ENCODE measurements at places on chromosomes 6 and 20.

GRCh38 chr6:19465760-19466159 lies 371.4 kb upstream of the ID4 start:
- DNase-seq = no peak

DNA sequence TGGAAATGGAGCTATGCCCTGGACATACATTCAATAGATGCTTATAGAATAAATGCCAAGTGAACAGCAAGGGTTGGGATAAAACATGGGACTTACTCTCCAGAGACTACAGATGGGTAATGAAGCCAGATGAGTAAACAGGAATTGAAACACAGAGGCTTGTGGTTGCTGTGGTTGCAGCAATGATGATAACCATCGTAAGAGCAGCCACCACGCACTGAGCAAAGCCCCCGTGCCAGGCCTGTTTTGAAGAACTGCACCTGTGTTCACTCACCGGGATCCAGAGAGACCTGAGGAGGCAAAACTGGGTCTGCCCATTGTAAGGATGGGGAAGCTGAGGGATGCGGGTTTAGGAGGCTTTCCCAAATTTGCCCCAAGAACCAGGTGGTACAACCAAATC lies 431.1 kb upstream of the CDH4 start:
- no peak for DNase-seq

DNA sequence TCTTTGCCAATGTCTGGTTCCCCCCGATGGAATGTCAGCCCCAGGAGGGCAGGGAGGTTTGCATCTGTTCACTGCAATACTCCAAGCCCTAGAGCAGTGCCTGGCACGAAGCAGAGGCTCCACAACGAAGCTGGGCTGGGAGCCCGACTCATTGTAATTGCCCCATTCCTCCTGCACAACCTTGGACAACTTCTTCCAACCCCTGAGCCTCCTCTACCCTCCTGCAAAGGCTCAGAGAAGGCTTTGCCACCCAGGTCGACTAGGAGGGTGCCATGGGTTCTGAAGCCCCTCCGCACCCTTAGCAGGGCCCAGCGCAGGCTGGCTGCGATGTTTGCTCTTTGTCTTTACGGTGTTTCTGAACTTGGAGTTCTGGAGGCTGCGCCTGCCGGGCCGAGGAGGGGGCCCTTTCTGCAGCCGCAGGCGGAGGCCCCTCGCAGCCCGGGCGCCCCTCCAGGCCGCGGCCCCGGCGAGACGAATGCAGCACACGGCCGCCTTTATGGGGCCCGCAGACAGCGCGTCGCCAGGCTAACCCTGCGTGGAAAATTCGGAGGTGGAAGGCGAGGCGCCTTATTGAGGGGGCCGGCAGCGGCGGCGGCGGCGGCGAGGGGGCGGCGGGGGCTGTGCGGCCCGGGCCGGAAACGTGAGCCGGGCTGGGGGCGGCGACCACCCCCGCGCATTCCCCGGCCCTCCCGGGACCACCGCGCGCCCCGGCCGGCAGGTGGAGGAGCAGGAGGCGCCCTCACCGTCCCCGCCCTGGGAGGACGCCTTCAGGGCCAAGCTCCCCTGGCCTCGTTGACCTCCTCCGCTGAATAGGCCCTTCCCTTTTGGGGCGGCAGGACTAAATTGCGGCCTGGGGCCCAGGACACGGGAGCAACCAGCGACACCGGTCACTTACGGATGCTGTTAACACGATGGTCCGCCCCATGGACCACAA lies 27.0 kb downstream of the SNAI1 start:
- peak; percentile 72 for DNase-seq

DNA sequence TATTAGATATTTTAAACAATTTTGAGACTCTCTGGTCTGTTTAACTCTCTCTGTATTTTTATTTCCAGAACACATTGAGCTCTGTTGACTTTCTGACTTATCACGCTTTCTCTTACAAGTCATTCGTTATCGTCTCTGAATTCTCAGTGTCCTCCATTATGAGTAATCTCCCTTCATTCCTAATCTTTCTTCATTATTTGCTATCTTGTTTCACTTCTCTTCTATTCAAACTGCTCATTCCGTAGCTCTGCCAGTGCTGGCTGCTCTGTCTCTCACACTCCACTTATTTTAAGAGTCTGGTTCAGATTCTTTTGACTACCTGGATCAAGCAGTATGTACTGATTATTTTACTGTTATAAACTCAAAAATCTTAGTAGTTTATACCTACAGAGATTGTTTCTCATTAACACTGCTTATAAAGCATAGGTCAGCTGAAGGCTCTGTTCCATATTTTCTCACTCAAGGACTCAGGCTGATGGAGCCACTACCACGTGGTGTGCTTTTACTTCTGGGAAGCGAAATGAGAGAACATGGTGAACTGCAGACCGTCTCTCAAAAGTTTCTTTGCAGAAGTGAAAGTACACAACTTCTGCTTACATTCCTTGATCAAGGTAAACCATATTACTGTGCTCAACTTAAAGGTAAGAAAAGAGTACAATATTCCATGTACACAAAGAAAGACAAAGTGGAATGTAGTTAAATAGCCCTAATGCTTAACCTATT lies 485.2 kb downstream of the GRIK2 start:
- DNase-seq = no peak

DNA sequence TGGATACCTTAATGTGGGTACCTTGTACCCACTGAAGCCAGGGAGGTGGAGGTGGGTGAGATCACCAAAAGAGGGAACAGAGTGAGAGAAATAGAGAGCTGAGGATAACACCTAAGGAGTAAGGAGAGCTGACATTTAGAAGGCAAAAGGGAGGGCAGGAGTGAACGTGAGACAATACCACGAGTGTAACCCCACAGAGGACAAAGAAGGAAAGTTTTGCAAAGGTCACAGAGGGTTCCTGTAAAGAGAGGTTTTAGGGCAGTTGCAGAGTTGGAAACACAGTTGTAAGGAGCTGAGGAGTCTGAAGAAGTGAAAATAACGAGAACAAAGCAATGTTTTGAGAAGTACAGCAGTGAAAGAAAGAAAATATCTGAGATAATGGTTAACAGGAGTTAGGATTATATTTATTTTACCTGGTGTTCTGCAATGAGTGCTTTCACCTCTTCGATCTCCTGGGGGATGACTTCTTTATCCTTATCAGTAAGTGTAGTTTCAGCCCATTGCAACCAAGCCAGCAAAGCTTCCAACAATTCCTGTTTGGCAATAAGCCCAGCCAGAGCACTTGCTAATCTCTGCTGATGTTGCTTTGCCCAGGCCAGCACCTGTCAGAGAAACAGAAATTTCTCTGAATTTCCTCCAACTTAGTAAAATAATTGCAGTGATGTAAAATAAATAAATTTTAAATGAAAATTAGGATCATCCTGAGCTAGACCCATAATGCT lies 166.8 kb downstream of the DST start:
- DNase-seq = no peak

DNA sequence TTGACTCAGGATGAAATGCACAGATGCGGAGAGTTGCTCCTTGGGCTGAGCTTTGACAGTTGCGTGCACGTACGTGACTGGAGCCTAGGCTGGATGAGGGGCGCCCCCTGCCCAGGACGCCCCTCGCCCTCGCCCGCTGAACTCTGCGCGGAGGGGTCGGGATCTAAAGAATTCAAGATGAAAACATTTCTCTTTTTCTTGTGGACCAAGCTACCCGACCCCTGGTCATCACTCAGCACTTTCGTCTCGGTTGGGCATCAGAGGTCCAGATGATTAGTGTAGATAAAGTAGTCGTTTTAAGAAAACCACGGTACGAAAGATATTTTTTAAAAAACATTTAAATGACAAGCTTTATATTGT lies 700 bp downstream of the DTD1 start:
- no peak for DNase-seq

DNA sequence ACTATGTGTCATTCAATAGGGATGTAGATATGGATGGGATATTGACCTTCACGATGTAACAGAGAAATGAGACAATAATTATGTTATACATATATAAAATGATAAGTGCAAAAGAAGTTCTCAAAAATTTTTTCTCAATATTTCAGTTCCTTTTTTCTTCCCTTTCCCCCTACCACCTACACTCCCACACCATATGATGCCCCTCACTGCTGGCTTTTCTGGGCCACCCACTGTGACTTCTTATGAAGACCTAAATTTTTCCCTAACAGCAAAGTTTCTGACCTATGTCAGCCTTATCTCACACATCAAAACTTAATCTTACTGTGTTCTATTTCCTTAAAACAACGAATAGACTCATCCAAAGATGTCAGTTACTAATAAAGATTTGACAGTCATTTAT lies 89.9 kb upstream of the MYLIP start:
- no peak for DNase-seq

GRCh38 chr6:112331306-112331705 lies 15.8 kb upstream of the RFPL4B start:
- no peak for DNase-seq

DNA sequence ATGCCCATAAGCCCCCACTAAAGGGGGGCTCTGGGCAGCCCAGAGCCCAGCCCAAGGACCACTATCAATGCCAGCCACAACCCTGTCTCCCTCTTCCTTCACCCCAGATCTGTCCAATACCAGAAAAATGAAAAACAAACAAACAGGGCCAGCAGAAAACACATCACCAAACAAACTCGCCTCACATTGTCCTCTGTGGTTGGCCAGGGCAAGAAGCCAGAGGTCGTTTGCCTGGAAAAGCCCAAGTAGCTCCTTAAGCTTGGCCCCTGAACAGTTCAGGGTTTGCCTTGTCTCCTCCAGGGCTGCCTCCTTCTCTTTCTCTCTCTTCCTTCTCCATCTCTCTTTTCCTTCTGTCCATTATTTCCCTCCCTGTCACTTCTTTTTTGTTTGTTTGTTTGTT lies 10.1 kb upstream of the SCUBE3 start:
- DNase-seq = no peak

- DNase-seq = no peak
These were observed 59.2 kb downstream of the ANKRD6 start for GRCh38 chr6:89492025-89492640.

GRCh38 chr6:38968702-38969149 lies 79.9 kb upstream of the GLP1R start:
- DNase-seq = no peak

DNA sequence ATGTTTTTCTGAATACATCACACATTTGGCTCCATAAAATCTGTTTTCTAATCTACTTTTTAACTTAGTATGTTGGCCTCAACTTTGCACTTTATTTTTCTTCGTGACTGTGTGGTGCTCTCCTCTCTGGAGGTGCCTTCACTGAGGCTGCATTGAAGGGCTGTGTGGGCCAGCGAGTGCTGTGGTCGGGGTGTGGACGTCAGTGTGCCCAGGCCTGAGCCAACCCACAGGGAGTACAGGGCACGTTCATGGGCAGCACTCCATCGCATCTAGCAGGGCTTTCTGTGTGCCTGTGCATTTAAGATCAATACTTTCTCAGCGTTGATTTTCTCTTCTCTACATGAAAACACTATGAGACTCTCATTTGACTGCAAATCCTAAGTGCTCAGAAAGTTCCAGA lies 37.8 kb downstream of the DACT2 start:
- no peak for DNase-seq

- no peak for DNase-seq
These were observed 3.7 kb upstream of the TMEM200A start for GRCh38 chr6:130362128-130362527.

GRCh38 chr6:170132011-170132521 lies 158.8 kb downstream of the DLL1 start:
- peak; percentile 27 for DNase-seq

DNA sequence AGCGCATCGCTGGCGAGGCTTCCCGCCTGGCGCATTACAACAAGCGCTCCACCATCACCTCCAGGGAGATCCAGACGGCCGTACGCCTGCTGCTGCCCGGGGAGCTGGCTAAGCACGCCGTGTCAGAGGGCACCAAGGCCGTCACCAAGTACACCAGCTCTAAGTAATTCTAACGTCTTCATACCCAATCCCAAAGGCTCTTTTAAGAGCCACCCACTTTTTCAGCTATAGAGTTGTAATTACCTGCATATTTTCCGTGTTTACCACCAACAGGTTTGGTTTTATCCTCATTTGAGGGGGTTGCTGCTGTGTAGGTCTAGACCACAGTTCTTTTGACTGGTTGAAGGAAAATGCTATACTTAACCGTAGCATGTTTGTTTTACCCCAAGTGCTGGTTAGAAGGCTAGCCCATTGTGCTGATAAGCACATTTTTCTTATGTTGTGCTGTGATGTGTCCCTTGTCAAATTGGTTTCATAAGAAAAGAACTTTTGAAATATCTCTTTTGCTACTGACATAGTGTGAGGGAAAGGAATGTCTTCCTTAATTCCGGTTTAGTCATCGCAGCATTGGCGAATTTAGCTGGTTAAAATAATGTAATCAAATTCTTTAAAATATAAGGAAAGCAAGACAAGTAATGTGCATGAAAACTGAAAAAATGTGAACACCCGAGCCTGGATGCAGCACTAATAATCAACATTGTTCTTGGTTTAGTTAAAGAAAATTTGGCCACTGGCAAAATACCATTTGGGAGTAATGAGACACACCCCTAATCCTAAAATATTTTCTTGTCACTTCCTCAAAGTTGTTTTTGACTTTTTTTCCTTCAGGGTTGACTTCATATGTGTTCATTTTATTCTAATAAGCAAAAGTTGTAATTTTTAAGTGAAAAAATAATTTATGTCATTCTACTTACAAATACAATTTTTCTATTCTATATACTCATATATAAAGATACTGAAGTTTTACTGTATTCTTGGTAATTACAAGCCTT lies 112.8 kb downstream of the HFE start:
- no peak for DNase-seq

DNA sequence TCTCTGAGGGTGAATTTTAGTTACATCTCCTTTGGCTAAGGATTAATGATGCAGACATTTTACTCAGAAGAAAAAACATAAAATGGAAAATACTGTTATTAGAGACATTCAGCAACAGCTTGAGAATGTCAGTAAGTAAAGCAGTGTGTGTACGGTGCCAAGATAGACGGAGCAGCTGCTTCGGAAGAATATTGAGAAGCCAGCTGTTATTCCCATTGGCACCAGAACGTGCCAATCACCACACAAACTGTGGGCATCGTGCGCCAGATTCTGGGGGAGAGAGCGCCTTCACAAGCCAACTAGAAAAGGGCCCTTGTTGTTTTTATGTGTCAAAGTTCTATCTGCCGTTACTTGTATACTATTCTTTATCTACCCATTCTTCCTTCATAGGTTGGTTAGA lies 163.4 kb downstream of the MTFR2 start:
- peak; percentile 70 for DNase-seq

GRCh38 chr6:150037526-150038201 lies 12.3 kb upstream of the RAET1L start:
- DNase-seq = no peak

Data from right forelimb (tissue), 1 donor.